ENCODE measurements at places on chromosomes 3 and 15.

DNA sequence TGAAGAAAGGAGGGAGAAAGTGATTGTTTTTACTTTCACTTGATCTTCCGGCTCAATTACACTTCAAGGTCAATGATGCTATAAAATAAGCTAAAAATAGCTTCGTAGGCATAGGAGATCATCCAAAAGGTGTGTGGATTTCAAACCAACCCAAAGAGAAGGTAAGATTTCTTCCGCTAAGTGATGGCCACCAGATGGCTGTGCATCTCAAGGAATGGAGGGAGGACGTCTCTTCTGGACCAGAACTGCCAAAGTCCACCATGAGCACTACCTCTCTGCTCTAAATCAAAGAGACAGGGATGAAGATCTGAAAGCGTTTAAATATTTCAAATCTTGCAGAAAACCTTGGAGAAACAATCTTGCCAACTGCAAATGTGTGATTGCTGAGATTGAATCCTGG is 199.1 kb upstream of the ZPLD1 start:
- no peak for DNase-seq

DNA sequence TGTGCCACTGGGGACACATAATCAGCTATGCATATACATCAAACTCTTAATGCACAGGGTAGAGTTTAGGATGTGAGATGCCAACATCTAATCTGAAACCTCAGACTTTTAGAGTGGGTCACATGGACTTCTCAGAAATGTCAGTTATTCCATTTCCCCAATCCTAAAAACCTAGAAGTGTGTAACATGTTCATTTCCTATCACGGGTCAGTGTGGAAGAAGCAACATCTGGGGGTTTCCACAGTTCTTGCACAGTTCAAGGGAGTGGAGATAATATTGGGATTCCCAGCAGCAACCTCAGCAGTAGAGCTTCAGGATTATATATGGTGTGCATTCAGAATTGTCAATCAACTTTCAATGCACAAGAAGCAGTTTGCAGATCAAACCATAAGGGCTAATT is 44.4 kb upstream of the SPRED1 start:
- no peak for DNase-seq

DNA sequence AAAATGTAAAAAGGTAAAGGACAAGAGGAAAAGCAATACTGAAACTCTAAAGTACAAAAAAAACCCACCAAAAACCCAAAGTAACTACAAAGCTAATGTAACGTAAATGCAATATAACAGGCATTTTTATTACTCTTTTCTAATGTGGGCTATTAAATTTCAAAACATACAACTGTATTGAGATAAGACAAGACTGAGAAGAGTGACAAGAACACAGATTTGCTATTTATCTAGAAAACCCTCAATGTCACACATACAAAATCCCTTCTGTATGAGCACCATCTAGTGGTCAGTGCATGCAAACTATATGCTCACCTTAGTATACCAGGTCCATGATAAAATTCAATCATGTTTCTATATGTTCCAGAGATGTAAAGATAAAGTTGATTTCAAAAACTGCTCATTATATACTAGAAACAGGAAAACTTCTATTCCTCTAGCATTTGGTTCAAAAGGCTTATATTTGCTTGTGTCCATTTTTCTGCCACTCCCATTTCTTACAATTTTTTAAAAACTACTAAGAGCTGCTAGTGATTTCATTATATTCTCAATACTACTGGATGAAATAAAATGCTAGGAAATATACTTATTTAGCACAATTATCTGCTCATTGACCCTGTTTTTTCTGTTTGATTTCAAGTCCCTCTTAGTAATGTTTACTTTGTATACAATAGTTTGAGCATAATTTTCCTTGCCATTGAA is 111.4 kb downstream of the DLG1 start:
- peak; percentile 50 for DNase-seq

DNA sequence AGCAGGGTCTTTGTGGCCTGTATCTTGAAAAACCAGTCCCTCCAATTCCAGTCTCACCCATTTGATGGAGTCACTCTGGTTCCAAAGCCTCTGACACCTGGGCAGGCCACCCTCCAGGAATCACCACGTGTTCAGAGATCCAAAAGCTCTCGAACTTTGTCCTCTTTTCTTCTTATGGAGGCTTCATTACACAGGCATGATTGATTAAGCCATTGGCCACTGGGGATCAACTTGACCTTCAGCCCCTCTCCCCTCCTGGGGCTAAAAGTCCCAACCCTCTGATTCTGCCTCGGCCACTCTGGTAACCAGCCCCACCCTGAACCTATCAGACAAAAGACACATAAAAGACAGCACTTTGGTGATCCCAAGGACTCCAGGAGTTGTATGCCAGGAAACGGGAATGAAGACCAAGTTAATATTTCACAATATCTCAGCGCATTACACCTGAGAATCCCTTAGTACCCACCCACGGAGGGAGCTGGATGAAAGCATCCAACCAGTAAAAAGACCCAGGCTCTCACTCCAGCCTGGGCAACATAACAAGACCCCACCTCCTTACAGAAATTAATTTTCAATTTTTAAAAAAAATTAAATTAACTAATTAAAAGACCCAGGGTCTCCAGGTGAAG is 23.0 kb upstream of the SSUH2 start:
- DNase-seq, result no peak

DNA sequence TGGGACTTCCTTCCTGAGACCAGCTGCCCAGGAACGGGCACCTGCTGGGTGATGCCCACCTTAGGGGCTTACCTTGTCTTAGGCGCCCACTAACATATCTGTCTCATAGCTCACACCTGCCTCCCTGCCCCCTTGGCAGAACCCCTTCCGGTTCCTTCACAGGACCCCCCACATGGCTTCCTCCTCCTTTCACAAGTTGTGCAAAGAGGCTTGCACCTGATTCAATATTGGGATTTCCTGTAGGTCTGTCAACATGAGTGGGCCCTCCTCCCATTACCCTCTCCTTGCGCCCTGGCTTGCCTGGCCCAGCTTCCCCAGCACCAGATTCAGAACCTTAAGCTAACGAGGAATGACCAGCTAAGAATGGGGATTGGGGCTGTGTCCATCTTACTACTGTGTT is 633 bp downstream of the THPO start:
- DNase-seq, result no peak

DNA sequence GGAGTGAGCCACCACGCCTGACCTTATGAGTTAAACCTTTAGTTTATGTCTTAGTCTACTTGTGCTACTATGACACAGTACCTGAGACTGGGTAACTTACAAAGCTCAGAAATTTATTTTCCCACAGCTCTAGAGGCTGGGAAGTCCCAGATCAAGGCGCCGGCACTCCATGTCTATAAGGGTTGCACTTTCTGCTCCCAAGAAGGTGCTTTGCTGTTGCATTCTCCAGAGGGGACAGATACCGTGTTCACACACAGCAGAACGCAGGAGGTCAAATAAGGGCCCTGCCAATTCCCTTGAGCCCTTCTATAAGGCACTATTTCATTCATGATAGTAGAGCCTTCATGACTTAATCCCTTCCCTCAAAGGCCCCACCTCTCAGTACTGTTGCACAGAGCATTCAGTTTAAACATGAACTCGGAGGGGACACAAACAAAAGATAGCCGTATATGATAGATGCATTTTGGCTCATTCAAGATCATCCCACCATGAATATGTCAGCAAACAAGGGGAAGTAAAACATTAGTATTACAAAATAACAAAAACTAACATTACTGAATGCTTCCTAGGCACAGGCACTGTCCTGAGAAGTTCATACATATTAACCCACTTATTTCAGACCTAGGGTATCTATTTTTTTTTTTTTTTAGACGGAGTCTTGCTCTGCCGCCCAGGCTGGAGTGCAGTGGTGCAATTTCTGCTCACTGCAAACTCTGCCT is 26.5 kb downstream of the PLA1A start:
- no peak for DNase-seq

DNA sequence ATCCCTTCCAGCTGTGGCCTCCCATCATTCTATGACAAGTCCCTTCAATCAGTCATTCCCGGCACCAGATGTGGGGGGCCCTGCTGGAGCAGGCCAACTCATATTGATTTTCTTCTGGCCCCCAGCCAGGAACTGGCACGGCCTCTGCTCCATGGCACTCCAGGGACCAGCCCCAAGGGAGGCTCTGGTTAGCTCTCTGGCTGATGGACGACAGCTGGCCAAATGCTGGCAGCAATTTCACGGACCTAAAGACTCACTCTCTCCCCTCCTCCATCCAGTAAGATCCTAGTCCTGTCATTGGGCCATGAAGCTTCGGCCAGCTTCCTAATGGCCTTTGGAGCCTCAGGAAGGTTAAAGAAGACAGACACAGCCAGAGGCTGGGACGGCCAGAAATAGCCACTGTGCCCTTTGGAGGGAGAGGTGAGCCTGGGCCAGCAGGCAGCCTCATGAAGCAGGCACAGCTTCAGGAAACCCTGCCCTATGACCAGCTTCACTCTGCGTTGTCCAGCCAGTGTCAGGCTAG is 131.0 kb downstream of the MEX3B start:
- no peak for DNase-seq

DNA sequence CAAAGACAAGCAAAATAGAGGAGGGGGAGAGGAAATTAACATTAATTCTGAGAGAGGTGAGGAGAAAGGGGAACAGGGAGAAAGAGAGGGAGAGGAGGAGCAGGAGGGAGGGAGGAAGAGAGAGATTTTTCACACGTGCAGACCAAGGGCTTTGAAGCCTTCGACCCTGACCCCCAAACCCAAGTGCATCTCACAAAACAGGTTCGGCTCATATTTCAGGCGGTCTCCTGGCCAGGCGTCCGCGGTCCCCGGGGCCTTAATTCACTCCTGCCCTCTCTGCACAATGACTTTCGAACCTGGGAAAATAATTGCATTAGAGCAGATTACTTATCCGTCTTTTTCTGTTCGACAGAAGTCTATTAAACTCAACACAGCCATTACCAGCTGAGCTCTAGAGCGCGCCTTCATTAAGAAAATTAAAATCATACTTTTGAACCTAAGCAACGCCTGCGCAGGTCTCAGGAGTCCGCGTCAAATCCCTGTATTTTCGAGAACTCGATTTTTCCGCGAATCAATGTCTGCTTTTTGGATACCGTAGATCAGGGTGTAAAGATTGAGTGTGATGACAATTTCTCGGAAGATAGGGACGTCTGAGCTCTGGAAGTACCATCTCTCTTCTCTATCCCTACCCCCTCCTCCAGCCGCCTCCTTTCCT is 220.7 kb downstream of the MEIS2 start:
- DNase-seq, result no peak

- DNase-seq, result no peak
Observed at GRCh38 chr3:27454914-27455313, 29.3 kb downstream of the SLC4A7 start.

DNA sequence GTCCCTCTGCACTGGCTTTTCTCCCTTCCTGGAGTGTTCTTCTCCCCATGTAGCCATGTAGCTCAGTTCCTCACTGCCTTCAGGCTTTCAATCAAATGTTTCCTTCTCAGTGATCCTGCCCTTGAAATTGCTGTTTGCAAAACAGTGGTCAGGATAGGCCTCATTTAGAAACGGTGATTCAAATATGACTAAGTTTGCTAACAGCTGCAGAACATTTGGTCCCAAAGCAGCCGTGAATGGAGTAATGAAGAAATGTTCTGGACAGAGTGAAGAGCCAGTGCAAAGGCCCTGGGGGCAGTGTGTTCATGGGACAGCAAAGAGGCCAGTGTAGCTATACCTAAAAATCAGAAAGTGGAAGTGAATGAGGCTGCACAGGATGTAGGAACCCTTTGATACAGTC is 223.4 kb downstream of the FEZF2 start:
- DNase-seq, result no peak

GRCh38 chr3:16060358-16060852 is 114.1 kb upstream of the GALNT15 start:
- DNase-seq, result no peak

GRCh38 chr3:186732169-186732766 is 15.1 kb downstream of the KNG1 start:
- no peak for DNase-seq

GRCh38 chr3:45874677-45875346 is 11.5 kb upstream of the CCR9 start:
- DNase-seq, result no peak

DNA sequence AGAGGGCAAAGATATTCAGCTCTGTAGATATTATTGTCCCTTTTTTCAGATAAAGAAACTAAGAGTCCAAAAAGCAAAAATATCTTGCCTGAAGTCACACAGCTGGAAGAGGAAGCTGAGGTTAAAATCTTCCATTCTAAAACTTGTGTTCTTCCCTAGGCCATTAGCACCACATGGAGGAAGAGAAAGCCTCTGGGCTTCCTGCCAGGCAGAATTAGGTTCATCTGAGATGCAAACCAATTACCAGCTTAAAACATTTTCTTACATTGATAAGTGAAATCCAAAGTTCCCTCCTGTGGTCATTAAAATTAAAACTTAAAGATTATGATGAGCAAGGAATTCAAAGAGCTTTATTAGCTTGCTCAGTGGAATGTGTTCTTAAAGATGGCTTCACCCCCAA is 235.3 kb upstream of the SETMAR start:
- no peak for DNase-seq

DNA sequence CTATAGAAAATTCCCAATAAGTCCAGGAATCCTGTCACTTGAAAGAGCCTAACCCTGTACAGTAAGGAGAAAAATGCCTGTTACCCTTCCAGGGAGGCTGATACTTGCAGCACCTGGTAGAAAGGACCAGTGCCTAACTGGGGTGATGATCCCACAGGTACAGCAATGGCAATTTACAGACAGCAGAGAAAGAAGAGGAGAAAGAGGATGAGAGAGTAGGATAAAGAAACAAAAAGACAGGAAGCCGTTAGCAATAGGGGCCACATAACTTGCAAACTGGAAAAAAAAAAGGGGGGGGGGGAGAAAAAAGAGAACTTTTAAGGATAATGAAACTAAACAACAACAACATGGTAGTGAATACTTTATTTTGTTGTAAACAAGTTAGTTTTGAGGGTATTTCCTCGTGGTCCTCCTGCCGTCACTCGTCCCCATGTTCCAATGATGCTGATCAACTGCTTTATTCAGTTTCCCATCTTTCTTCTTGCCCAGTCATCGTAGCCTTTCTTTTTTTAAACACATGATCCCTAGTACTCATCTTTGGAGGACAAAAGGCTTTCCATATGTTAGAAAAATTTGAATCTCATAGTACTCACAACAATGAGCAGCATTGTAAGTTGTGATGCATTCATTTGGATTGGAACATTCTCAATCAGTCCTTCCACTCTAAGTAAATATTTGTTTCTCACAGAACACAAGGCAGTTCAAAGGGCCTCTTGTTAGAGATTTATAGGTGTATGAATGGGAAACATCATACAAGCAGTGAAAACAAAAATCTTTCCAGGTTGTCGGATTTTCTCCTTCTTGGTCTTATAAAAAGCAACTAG is 8.6 kb downstream of the TM4SF1 start:
- DNase-seq, result no peak

DNA sequence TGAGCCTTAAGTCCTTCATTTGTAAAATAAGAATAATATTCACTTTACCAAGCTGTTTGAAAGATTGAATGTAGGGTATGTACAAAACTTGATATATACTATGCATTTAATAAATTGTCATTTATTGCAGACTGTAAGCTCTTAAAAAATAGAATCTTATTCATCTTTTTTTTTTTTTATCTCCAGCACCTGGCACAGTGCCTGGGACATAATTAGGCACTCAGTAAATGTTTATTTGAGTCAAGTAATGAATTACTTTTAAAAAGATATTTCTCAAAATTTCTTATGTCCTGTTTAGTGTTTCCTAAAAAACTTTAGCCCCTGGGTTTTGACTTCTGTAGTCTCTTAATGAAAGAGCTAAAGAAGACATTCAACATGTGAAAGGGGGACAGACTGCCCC is 71.7 kb downstream of the TOP2B start:
- no peak for DNase-seq

GRCh38 chr3:144815655-144816054 is 844.0 kb downstream of the DIPK2A start:
- no peak for DNase-seq

GRCh38 chr15:74421302-74422245 is 12.2 kb downstream of the SEMA7A start:
- DNase-seq, result no peak

GRCh38 chr3:127042634-127043033 is 59.7 kb downstream of the PLXNA1 start:
- DNase-seq, result no peak
